Muscle of back (tissue), 13 donors: ENCODE measurements at places on chromosomes 5 and 9. TPM values are rescaled to one million over a fixed set of nuclear protein-coding genes. Genes with fewer than 3 reads are reported as not detected.

DNA sequence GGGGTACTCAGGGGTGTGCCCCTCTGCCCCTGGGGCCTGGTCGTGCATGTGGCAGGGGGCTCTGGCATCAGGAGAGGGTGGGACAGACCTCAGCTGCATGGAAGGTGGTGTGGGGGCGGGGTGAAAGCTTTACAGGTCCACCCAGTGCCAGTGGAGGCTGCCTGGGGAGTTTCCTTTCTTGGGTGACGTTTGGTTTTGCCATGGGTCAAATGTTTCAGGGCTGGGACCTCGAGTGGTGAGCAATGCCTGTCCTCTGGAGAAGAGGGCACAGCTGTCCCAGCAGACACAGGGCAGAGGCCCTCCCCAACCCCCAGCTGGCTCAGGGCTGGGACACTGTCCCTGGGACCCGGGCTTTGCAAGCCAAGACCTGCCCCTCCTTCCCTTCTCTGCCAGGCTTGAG lies 3.6 kb downstream of the RXRA start:
- DNase-seq, result no peak

DNA sequence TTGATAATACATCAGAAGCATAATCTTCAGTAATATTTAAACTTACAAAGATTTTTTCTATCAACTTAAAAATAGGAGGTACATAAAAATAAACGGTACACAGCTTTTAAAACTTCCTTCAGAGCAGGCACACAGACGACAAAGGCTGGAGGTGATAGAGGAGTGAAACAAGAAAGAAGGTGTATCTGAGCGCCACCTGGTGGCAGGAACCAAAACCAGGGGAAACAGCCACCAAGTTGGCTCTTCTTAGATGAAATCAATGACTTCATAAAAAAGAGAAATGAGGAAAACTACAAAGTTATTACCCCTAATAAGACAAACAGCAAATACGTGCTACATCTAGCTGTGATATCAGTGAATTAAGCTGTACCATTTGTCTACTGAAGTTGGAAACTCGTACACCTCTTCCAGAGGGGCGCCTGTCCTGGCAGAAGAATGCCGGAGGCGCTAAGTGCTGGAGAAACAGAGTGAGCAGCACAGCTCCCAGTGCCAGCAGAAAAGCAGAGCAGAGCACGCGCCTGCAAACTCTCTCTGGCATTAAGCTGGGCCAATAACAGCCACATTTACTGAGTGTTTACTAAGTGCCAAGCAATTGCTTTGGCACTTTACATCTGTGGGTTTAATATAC lies 85.9 kb downstream of the SETX start:
- DNase-seq, result peak; percentile 23

DNA sequence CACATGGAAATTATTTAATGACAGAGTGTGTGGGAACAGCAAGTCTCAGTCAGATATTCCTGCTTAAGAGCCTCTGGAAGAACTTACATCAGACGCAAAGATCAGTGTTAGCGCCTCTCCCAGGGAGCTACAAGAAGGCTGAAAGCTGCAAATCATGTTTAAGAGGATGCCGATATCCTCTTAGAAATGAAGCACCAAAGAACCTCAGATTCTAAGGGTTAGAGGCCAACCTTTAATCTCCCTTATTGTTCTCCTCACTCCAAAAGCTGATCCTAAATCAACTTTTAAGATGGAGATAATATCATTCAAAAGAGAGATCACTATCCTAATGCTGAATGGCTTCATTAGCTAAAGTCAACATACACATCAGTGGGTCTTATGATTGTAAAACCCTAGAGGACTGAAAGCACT lies 160.6 kb downstream of the NFIB start:
- DNase-seq, result peak; percentile 63

GRCh38 chr9:90112788-90113187 lies 508.0 kb downstream of the GADD45G start:
- DNase-seq, result peak; percentile 86

- DNase-seq, result no peak
These were observed 4.0 kb downstream of the MAN2A1 start for GRCh38 chr5:109693535-109694400.

GRCh38 chr5:107887166-107887943 lies 216.6 kb upstream of the EFNA5 start:
- DNase-seq, result no peak

DNA sequence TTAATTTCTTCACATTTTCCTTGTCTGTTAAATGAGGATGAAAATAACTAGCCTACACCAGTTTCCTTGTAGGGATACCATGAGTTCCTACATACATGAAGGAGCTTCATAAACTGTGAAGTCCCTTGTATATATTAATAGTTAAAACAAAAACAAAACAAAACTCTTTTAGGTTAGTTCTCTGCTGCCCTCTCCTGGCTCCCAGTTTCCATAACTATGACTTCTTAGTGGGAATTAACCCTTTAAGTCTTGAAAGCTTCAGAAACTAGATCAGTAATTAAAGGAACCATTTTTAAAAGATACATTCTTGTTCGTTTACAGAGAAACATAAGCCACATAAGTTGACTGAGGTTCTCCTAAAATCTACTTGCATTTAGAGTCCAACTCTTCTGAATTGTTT lies 500.0 kb upstream of the C9orf72 start:
- peak; percentile 63 for DNase-seq

- no peak for DNase-seq
These were observed 19.8 kb downstream of the PALM2AKAP2 start for GRCh38 chr9:109799792-109800191.

GRCh38 chr5:13278148-13278547 lies 666.3 kb downstream of the DNAH5 start:
- no peak for DNase-seq

DNA sequence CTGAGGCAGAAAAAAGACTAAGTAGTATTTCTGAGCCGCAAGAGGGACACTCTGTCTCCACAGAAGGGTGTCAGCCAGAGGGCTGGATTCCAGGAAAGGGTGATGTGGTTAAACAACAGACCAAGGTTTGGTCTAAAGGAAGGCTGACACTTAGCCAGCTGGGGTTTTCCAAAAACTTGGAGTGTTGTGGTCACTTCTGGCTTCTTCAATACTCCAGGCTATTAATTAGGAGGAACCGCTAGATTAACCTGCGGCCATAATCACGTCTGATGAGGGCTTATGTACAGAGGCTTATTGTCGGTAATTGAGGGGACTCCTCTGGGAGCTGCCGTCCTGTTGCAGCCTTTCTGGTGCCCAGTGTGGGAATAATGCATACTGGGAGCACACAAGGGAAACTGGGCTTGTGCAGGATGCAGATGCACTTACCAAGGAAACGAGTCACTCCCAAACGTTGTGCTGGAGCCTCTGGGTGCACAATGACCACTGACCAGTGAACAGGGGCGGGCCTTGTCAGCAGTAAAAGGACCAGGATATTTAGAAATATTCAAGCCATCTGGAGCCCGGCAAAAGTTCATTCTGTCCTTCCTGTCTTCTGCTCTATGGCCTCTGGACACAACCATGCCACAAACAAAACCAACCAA lies 70.2 kb upstream of the TUT7 start:
- DNase-seq, result no peak

DNA sequence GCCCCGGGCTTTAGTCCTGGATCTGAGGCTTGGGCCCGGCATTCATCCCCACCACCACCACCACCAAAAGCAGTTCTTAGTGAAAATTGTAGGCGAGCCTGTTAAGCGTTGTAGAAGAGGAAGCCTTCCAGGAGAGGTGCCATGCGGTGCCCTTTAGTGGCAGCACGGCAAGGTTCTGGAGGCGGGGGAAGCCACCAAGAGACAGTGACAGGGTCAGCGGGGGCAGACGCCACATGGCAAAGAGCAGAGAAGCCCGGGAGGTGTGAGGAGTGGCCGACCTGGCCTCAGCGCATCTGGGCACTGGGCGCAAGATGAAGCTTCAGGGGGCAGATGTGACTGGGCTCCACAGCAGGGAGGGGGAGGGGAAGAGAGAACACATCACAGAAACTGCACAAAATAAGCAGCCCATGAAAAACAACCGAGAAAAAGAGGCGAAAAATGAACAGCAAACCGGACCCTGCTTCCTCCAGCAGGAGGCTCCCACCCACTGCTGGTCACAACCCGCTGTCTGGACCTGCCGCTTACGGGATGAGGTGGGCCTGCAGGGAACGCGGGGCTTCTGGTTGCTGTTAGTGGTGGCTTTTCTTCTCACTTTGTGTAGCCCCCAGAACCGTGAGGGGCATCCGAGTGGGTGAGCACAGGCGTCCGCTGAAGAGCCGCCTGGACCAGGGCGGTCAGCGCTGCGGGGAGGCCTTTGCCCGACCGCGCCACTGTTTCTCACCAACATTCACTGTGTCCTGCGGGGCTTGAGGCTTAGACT lies 4.3 kb downstream of the LRRC14B start:
- no peak for DNase-seq

GRCh38 chr9:2302606-2303005 lies 287.5 kb downstream of the SMARCA2 start:
- no peak for DNase-seq

- DNase-seq, result no peak
These were observed 31.6 kb downstream of the ADRA1B start for GRCh38 chr5:159947708-159948358.

DNA sequence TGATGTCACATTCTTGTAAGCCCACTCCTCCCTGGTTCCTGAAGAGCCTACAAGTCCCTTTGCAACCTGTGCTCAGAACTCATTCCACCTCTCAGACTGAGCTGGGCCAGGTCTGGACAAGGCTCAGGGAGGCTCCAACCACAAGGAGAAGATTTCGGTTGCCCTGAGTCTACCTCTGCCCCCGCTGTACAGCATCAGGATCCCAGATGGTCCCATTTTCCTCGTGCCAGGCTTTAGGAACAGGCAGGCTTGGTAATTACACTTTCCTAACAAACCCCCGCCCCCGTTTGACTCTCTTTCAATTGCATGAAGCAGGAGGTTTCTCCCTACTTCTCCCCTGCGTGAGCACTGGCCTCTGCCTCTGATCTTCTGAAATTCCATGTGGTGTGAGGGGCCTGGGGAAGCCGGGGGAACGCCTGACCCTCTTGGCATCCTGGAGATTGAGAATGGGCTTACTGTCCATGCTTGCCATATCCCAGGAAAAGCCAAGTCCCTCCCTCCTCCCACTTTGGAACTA lies 86.9 kb upstream of the CTNNA1 start:
- DNase-seq, result no peak

DNA sequence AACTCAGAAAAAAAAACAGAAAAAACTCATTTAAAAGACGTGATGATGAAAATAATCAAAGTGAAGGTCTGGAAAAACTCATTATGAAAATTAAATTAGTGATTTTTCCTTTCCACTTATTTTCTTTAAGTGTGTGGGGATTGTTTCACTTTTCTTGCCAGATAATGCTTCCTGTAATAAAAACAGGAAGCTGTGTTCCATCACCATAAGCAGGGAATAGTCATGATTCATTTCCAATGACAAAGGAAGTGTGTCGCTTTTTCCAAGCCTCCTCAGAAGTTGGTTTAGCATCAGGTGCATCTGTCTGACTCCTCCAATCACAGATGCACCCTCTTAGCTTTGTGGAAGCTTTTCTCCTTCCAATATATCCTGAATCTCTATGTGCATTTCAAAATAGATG lies 2068.7 kb downstream of the MAT2B start:
- no peak for DNase-seq

GRCh38 chr5:55176176-55176818 lies 3.3 kb upstream of the CDC20B start:
- peak; percentile 65 for DNase-seq

- no peak for DNase-seq
These were observed 1114.9 kb upstream of the C9orf72 start for GRCh38 chr9:28688172-28688571.

- DNase-seq, result no peak
These were observed 3.0 kb downstream of the GDNF start for GRCh38 chr5:37836592-37837413.

DNA sequence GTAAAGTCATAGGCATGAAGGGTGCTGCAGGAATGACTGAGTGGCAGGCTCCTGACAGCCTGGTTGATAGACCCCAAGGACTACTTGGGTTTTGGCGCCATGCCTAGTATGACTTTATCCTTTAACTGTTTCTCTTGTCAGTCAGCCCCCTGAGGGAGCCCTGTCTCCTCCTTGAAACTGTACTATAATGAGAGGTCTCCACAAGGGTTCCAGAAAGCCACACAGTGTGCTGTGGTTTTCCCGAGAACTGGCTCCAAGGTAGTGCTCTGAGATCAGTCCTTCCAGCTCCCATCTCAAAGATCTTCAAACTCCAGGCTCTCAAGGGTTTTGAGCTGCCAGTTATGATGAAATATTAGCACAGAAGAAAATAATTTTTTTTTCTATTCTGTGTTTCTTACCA lies 26.7 kb upstream of the TNC start:
- DNase-seq, result no peak

- no peak for DNase-seq
These were observed 141.1 kb downstream of the CHSY3 start for GRCh38 chr5:130045334-130045733.

DNA sequence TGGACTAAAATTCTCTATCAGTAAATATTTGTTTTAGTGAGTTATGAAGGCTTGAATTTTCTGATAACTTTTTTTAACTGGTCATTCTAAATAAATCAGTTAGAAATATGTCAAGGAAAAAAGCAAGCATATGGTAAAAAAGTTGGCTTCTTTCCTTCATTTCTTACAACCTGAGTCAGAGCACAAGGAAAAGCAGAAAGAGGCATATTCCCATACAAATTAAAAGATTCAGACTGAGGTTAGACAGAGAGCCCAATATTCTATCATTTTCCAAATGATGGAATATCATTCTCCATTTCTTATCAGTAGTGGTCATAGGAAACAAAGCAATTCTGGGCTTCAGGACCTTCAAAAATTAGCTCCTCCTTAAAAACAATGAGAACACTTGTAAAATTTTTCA lies 732.1 kb downstream of the MAT2B start:
- DNase-seq, result peak; percentile 6

- DNase-seq, result no peak
These were observed 140.5 kb upstream of the SLC30A5 start for GRCh38 chr5:68953231-68953874.

DNA sequence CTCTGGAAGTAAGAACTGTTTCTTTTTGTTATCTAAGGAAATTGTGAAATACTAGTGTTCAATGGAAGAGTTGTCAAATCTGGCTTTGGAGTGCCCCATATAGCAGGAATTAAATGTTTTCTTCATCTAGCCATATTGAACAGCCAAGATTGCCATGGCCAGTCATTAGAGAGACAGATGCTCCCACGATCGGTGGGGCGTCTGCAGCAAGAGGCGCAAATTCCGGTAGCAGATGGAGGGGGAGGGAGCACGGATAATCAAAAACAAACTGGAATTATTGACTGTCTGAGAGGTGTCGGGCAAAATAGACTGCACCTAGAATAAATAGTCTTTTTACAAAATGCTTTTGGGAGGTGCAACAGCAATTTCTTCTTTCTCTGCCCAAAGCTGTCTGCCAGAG lies 139.1 kb upstream of the FSTL4 start:
- DNase-seq, result no peak

Gene FBLL1
- polyA plus RNA-seq, result 2.1 TPM

Gene PTGDS
- 9.3 TPM for polyA plus RNA-seq

Gene POC5
- polyA plus RNA-seq, result 7.3 TPM

Gene GFI1B
- 0.60 TPM for polyA plus RNA-seq

Gene LIX1
- polyA plus RNA-seq, result 3.6 TPM

Gene LCN1
- polyA plus RNA-seq, result not detected

Gene PRR16
- polyA plus RNA-seq, result 11.8 TPM

Gene PCDHGB7
- 9.0 TPM for polyA plus RNA-seq
